ENCODE measurements at places on chromosomes 16 and 17.
A peak's percentile ranks its signal among the peaks of the same experiment; 100 is the strongest.

DNA sequence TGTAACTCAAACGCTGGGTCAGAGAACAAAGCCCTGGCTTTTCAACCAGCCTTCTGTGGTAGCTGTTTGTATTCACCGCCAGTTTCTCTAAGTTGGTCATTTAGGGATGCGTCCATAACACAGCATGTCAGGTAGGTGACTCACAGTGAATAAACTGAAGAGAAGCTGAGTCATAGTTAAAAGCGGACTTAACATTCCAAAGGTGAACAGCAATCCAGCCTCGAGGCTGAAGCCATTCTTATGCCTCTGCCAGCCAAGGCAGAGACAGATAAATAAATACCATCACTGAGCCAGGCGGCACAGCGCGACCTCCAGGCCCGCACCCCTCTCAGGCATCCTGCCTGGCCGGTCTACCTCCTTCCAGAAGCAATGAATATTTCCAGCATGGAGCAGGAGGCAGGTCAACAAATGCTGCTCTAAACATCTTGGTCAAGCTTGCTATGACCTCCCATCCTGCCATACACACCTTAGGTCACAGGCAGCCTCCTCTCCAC, 12.4 kb upstream of the CACNG4 start:
- DNase-seq: peak; percentile 75

DNA sequence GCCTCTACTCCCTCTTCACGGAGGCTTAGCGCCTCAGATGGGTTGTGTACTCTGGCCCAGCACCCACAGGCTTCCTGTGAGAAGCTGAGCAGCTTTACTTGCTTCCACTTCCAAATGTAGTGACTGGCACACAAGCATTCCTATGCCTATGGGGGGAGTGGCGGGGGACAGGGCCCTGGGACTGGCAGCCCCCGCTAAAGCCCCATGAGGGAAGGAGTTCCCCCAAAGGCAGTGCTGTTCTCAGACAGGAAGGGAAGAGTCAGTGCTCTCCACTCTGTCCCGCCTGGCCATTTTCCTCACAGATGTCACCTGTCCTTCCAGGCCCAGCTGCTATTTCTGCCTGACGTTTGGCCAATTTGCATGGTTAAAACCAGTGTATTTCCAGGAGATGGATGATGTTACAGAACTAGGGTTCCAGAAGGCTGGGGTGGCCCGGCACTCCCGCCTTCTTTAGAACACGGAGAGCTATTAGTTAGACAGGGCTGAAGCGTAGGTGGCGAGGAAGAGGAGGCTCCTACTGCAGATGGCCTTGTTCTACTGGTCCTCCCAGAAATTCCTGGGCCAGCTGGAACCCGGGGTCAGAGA, 83.9 kb upstream of the FBXO47 start:
- no peak for DNase-seq

DNA sequence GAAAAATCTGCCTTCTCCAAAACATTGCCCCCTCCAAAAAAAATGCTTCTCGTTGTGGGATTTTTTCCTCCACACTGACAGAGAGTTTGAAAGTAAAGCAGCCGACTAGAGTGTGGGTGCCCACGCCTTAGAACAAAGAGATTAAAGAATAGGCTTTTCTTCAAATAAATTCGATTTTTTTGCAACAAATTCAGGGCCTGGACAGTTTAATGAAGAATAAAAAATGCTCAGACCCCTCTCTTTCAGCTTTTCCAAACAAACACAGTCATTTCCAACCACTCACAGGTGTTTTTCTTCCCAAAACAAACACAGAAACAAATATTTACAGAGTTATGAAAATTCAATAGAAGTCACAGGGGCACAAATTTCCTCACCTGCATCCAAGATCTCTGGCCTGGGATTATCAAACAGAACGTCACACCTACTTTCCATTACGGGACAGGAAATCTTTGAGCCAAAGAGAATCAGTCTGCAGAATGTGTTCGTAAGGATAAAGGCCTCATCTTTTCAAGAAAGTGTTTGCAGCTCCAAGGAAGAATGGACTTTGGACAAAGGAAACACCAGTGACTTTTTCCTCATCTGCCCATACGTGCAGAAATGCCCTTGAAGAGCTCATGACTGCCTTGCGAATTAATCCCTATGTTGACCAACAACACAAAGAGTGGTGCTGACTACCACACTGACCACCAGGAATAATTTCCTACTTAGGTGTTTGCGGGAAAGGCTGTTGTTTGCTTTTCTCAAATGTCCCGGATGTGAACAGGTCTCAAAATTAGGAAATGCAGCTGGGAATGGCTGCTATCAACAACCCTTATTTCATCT, 31.3 kb upstream of the TOX3 start:
- DNase-seq: no peak

- DNase-seq: no peak
Measured at GRCh38 chr17:78112518-78113471, 15.8 kb downstream of the TMC6 start.

GRCh38 chr16:70302745-70303144, 3.8 kb downstream of the DDX19B start:
- no peak for DNase-seq

DNA sequence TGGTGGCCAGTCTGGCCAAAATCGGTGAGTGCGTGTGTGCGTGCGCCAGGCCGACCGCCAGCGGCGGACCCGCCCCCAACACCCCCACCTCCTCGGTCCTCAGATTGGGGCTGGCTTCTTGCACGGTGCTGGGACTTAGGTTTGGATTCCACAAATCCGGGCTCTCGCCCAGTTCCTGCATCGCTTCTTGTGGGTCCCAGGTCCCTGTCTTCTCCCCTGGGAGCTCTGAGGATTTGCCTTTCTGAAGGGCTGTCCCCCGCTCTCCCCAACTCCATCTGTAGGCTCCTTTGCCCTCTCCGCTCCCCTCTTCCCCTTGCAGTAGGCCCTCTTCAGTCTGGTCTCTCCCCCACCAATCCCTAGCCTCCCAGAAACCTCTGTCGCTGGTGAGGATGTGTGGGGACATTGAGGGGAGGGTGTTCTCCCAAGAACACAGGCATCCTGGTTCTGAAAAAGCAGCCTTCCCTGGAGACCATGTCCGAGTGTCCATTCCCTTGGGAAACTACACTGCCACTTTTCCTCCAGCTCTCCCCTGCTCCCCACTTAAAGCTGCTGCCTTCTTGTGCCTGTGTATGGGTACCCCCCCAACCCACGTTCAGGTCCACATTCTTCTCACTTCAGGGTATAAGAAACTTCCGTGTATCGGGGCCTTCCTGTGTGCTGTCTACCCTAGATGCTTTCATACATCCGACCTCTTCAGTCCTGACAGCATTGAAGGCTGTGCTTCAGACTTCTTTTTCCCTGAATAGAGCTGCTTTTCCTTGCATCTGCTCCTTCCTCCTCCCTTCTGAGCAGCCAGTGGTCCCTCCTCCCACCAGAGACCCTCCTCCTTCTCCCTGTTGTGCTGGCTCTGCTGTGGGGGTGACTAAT, 632 bp downstream of the SLC9A5 start:
- DNase-seq: no peak

GRCh38 chr16:5393070-5393469, 295.5 kb upstream of the EEF2KMT start:
- no peak for DNase-seq

DNA sequence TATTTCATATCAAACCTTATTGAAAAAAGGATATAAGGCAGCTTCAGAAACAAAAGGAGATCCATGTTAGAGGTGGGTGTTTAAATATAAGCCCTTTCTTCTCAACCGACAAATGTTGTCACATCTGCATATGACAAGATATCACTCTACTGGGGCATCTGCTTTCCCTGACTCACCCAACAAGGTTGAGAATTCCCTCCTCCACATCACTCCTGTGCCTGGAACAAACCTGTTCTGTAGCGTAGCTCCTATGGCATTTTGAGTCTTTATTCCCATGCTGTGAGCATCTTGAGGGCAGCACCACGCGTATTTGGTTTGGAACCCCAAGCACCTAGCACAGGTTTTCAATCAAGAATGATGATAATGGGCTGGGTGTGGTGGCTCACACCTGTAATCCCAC, 59.4 kb upstream of the ZFHX3 start:
- no peak for DNase-seq

DNA sequence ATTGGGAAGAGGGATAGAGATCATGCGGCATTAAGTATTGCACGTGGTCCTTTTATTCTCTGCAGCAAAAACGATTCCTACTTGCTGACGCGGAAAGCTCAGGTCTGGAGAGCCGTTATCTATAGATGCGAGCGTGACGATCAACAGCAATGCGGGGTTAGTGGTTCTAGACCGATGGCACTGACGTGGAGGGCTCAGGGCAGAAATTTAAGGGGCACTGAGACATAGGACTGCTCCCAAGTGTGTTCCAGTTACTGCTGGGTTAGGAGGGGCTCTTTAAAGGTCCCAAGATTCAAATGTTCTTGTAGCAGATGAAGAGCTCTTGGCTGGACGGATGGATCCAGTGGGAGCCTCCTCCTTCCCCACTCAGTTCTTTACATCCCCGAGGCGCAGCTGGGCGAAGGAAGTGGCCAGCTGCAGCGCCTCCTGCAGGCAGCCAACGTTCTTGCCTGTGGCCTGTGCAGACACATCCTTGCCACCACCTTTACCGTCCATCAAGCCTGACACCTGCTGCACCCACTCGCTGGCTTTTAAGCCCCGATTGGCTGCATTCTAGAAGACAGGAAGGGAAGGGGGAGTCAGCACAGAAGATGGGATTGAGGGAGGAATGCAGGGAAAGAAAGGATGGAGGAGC, 732 bp upstream of the EXOSC6 start:
- no peak for DNase-seq

- DNase-seq: no peak
Measured at GRCh38 chr16:26263406-26263805, 571.6 kb downstream of the HS3ST4 start.

- no peak for DNase-seq
Measured at GRCh38 chr17:1228781-1229348, 41.4 kb upstream of the BHLHA9 start.

DNA sequence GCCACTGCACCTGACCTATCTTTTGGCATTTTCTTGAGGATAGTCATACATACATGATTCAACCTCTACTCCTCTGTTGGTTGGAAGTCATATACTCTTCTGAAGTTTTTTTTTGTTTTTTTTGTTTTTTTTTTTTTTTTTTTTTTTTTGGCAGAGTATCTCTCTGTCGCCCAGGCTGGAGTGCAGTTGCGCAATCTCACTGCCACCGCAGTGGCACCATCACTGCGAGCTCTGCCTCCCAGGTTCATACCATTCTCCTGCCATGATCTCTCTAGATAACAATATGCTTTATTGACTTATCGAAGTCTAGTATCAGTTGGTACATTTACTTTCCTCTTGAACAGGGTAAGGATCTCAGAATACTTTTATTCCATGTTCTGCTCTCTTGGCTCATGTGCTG, 224.2 kb upstream of the WSCD1 start:
- DNase-seq: no peak

GRCh38 chr16:84811529-84811928, 8.3 kb upstream of the CRISPLD2 start:
- DNase-seq: no peak

GRCh38 chr17:14089179-14089578, 19.9 kb downstream of the COX10 start:
- DNase-seq: no peak

GRCh38 chr16:743794-744500, 3.1 kb upstream of the CIAO3 start:
- DNase-seq: no peak

DNA sequence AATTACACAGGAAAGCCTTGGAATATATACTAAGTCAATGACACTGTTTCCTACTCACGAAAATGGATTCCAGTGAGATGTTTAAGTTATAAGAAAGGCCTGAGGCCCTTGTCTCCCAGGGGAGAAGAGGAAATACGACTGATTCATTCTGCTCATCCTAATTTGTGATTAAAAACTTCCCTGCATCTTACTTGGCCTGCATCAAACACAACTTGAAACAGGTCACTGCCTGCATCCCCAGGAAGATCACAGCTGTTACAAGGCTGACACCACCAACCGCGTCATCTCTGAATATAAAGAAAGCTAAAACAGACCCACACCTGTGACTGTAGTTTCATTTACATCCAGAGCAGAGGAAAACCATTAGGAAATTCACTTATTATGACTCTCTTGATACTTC, 121.9 kb downstream of the DNAH3 start:
- DNase-seq: no peak

DNA sequence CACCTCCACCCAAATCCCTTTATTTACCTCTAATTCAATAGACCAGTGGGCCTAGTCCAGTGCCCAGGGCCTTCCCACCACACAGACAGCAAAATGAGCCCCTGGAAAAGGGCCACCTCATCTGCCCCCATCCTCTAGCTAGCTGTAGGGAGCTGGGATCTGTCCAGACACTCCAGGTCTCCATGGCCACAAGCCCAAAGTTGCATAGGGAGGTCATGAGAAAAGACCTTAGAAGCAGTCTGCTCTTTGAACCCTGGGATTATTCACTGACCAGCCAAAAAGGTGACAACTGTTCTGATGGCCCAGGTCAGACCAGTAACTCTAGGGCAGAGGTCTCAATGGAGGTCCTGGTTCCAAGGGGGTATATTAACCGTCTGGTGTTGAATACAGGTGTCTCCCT, 2.0 kb downstream of the CUEDC1 start:
- no peak for DNase-seq

DNA sequence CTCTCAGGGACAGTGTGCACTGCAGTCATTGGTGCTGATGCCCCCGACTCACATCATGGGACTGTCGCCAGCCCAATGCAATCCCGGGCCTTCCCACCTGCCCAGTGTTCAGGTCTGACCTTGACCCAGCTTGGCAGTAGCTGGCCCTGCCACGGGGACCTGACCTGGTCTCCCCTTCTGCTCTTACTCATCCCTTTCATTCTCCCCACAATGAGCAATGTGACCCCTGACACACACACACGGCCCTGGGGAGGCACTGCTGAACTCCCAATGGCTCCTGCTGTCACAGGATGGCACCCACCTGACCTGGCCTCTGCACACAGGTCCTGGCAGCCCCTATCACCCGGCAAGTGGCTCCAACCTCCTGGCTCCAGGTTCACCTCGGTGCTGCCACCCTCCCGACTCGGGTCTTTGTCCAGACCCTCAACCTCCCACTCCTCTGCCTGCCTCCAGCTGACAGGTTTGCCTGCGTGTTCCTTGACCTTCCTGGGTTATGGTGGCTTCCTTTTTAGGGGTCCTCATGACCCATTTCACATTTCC, 6.6 kb downstream of the CD300C start:
- DNase-seq: no peak

- no peak for DNase-seq
Measured at GRCh38 chr16:57514791-57515600, 21.4 kb downstream of the CCDC102A start.

- DNase-seq: no peak
Measured at GRCh38 chr16:49530427-49530970, 156.9 kb downstream of the C16orf78 start.

DNA sequence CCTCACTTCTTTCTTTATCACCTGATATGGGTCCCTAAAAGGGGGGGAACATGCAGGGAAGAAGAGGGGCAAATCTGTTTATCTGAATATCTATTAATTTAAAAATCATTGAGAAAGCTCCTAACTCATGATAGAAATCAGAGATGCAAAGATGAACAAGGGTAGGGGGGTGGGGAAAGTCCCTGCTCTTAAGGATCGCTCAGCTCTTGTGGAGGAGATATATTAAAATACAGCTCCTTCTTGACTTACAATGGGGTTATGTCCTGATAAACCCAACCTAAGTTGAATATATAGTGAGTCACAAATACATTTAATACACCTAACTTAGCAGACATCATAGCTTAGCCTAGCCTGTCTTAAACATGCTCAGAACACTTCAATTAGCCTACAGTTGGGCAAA, 237.5 kb downstream of the MAF start:
- DNase-seq: no peak

GRCh38 chr16:14187517-14188338, 116.6 kb downstream of the MRTFB start:
- DNase-seq: no peak

- no peak for DNase-seq
Measured at GRCh38 chr16:57113042-57113453, 20.7 kb downstream of the CPNE2 start.

Data from AG09309 (cell line).